OCI-LY7 (cell line): ENCODE measurements at places on chromosomes 5 and 9. TPM values are rescaled to one million over a fixed set of nuclear protein-coding genes. Genes with fewer than 3 reads are reported as not detected.

DNA sequence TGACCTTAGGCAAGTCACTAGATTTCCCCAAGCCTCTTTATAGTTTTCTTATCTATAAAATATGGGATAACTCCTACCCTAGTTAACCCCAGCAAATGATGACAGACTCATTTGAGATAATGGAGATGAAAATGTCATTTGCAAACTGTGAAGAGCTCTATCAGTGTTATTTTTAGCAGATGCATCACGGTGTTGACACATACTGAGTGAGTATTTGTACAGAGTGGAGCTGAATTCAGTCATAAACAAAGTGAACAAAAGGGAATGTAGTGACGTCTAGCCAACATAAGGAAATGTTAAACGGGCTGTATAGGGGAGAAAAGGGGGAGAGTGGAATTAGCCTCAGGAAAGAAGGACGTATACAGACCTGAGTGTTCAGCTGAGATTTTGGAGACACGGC is 75.9 kb downstream of the NMUR2 start:
- no peak for DNase-seq

The JAK2 gene
- 11.4 and 12.5 TPM in 2 replicates for total RNA-seq

The SPINK7 gene
- not detected in 2 replicates for total RNA-seq

- DNase-seq, result no peak
Observed at GRCh38 chr5:168583742-168584482, 4.7 kb upstream of the PANK3 start.
